Immature natural killer cell (primary cell): ENCODE measurements at places on chromosomes 12 and 14. TPM values are rescaled to one million over a fixed set of nuclear protein-coding genes. Genes with fewer than 3 reads are reported as not detected.

Gene FOXA1
- not detected for polyA plus RNA-seq

Gene FAM186B
- not detected for polyA plus RNA-seq

Gene JAG2
- polyA plus RNA-seq: 0.17 TPM

DNA sequence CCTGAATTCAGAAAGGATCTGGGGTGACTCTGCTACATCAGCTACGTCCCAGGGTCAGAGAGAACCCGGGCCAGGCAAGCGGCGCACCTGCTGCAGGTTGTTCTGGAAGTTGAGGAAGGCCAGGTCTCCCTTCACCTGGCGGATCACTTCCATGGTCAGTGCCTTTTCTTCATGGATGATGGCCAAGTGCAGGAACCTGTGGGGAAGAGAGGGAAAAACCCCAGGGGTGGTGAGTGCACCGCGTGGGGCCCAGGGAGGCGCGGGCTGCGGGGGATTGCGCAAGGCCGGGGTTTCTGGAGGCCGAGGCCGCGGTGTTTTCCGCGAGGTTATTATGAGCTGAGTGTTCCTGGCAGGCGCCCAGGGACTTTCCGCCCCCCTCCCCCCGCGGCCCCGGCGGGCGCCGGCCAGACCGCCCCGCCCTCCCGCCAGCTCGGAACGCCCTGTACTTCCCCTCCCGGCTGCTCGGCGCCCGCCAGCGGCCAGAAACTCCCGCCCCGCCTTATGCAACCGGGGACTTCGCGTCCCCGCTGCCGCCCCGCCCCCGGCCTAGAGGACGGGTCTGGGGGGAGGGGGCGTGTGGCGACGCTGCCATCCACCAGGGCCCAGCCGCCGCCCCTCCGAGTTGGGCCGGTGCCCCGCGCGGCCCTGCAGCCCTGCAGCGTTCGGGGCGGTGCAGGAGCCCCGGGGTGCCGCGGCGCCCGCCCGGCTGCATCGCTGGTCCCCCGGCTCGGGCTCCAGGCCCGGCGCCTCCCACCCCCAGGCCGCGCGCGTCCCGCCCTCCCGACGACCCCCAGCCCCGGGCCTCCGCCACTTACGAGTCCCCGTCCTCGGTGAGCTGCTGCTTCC, 723 bp downstream of the NFKBIA start:
- peak; percentile 91 for DNase-seq

Gene NEMP1
- 2.6 TPM for polyA plus RNA-seq

DNA sequence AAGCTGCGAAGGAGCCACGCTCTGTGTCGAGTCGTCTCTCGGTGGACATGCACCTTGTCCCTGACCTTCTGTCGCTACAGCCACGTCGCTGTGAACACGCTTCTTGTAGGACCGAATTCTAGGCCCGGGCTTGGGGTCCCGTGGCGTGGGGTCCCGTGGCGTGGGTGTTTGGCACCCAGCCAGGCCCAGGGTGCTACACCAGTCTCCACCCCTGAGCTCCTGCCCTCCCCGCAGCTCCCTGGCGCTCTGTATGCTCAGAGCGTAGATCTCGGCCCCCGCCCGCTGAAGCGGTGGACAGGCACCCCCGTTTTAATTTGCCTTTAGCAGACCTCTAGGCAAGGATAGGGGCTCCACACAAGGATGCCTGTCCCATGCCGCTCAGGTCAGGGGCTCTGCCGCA, 16.5 kb downstream of the MMP17 start:
- no peak for DNase-seq

Gene GRIN2B
- polyA plus RNA-seq: not detected

Gene WDR89
- 16.2 TPM for polyA plus RNA-seq

DNA sequence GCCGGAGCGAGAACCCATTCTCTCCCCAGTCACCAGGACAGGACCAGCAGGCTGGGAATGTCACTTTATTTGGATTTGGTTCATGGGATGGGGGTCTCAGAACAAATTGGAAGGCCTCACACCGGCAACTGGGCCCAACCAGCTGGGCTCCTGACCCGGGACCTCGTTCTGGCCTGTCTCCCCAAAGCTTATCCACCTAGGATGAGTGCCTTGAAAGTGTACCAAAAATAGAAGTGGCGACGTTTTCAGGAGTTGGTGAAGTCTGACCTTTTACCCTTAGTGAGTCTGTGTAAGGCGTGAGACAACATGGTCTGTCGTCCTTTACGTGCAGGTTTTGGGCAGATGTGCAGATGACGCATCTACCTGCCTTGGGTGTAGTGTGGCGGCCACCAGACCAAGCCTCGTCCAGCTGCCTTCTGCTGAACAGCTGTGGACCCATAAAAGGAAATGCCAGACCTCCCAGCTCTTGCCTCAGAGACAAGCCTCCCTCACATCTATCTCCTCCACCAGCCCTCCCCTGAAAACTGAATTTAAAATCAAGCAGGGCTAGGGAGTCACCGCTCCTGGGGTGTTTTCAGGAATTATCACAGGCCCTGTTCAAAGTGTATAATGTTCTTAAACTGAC, 36.6 kb upstream of the CLMN start:
- no peak for DNase-seq

DNA sequence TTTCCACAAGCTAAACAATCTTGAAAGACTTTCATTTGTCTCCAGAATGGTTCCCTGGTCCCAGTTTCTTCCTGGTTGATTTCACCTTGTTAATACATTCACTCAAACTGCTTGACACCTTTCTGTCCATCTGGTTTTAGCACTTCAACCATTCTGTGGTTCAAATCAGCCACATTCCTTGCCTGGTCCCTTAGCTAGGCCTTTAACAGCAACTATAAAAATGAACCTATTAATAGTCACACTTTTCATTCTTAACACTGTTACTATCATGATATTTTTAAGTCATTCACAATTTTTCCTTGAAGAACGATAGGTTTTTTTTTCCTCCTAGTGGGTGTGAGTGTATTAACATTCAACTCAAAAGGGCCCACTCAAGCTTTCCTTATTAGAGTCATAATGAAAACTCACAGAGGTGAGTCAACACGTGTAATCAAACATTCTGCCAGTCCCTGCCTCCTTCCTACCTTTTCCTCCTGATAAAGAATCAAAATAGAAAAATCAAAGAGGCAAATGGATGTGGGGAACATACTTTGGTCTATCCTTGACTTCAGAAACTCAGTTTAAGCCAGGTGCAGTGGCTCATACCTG, 34.4 kb upstream of the CCNT1 start:
- peak; percentile 7 for DNase-seq

DNA sequence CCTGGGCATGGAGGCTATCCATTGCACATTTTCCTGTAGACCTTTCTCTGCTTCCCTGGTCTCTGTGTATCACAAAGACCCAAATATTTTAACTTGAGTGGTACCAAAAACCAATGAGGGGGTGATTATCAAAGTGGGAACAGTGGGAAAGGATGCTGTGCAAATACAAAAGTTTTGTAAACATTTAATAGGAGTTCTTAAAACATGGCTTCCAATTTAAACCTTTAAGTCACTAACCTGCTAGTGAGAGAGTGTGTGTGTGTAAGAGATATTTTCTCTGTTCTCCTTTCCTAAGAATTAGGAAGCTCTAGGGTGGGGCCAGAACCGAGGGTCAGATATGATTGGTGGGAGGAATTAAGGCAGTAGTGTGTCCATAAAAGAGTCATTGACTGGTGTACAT, 64.5 kb upstream of the ARHGAP5 start:
- DNase-seq: no peak

- DNase-seq: no peak
These were observed 4.3 kb downstream of the SEL1L start for GRCh38 chr14:81529391-81529790.

Gene PPP1R1A
- not detected for polyA plus RNA-seq

GRCh38 chr14:82854131-82854530, 1320.5 kb upstream of the SEL1L start:
- no peak for DNase-seq

DNA sequence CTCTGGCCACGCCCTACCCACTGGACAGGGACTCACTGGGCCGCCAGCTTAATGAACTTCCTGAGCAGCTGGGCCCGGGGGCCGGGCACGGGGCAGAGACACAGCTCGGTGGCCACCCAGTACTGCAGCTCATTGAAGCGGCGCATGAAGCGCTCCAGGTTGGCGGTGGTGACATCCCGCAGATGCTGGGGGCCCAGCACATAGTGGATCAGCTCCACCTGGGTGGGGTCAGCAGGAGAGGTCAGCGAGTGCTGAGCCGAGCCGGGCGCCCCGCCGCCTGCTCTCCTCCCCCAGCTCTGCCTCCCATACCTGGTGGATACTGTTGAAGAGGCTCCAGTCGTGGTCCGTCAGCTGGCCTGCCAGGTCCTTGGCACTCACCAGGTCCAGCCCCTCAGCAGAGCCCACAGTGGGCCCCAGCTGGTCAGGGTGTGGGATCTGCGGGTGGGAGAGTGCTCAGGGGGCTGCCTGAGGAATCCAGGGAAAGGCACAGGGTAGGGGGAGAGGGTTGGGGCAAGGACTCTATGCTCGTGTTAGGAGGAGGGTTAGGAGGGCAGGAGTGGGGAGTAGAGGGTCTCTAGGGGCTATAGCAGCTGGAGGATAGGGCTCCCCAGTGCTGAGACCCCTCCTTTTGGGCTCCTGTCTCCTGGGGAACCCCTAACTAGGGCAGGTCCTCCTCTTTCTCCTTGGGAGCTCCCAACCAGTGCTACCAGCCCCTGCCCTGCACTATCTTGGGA, 15.5 kb upstream of the ENDOU start:
- DNase-seq: no peak

Gene C12orf50
- polyA plus RNA-seq: not detected

DNA sequence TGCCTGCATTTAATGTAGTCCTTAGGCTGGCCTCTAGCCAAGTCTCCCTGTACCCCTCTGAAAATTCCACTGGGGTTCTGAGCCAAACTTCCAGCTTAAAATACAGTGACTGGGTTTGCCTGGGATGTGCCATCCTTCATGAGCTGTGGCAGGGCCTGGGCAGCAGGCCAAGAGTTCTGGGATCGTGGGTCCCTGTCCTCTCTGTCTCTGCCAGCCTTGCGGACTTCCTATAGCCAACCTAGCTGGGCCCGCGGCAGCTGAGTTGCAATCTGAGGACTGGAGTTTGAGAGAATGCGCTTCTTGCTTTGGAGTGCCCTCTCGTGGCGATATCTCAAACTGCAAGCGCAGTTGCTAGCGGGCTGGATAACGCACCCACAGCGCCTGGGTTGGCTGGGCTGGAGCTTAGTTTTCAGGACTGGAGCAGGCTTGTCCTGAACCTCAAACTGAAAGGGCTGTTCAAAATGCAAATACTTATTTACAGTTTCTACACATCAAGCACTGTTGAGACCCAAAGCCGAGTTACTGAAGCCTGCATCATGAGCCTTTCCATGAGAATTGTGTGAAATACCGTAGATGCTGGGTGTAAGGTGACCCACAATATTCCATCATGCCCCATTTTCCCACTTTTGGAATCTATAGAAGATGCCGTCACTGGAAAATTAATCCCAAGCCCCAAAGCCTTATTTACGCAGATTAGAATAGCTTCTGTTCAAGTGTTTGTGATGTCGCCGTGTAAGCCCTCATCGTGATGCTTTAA, 7.3 kb upstream of the IFI27L2 start:
- peak; percentile 74 for DNase-seq

Gene KRT83
- not detected for polyA plus RNA-seq

DNA sequence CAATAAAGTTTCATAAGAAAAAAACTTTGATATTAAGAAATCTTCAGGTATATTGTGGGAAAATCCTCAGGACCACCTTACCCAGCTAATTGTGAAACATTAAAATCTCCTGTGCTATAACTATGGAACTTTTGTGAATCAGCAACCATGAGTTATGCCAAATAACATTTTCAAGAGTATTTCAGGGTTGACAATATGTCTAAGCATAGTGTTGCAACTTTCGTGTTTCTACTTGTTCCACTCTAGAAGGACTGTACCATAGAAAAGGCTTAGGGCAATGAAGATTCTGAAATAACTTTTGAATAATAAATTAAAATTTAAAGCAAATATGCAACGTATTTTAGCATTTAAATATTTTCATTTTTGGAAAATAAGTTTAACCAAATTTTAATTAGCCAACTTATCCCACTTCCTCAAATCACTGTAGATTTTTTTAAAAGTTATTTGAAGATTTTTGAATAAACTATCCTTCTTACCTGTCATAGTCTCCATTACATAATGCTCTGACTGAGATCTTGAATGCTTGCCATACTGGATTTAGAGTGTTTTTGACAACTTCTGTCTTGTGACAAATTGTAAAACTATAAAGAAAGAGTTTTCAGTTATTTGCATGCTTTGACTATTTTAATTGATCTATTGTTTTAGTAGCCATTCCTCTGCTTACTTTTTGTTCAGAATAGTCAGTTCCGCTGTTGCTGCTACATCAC, 143.6 kb downstream of the CPNE8 start:
- DNase-seq: no peak

DNA sequence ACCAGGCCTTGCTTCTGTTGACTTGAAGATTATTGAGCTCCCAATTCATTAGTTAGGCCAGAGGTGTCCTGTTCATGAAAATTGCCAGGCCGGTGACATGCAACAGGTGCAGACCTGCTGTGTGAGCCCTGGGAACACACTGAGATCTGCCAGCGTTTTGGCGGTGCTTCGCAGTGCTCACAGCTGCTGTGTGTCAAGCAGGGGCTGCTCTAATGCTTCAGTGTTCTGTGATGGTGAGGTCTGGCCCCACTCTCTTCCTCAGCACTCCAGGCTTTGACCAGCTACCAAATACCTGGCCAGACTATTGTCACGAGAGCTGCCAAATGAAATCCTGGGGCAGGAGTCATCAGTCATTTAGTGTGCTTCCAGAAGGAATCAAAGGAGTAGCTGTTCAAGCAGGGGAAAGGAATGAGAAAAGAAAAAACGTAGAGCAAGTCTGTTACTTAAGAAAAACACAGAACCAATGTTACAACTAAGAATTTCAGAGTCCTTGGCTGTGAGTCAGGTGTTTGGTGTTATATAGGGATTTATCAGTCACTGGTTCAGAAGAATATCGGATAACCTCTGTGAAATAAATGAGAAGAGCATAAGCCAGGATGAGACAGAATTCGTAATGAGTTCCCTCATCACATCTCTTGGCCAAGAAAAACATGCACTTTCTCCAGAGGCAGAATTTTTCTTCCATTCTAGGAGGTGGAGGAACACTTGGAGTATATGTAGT, 150.8 kb downstream of the FBXL14 start:
- DNase-seq: no peak

- DNase-seq: peak; percentile 20
These were observed 122.1 kb downstream of the CALM1 start for GRCh38 chr14:90518941-90519256.

DNA sequence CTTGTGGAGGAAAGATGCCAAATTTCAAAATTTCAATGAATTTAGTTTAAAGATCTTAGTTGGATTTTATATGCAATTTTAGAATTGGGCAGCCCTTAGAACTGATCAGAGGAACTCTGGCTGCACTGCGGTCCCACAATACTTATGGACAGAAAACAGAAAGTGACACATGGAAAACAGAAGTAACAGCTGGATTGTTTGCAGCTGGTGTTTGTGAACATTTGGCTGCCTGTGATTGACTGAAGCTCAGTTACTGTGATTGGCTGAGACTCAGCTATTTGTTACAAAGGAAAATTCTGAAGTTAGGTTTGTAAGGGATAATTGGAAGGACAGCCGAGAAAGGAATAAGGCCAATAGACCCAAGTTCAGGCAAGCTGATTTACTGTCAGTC, 10.0 kb upstream of the KRT86 start:
- DNase-seq: no peak

- DNase-seq: no peak
These were observed 12.7 kb downstream of the SERPINA5 start for GRCh38 chr14:94593749-94594431.
